ENCODE measurements at places on chromosomes 3 and 15.

- DNase-seq, result no peak
Observed at GRCh38 chr3:15918988-15919387, 121.2 kb upstream of the ANKRD28 start.

GRCh38 chr3:142578329-142579223, at the start of gene ATR:
TSS of gene ATR (minus strand) at chr3:142578733. CDS start at chr3:142578704, 29 bp downstream.
- DNase-seq, result peak; percentile 73

DNA sequence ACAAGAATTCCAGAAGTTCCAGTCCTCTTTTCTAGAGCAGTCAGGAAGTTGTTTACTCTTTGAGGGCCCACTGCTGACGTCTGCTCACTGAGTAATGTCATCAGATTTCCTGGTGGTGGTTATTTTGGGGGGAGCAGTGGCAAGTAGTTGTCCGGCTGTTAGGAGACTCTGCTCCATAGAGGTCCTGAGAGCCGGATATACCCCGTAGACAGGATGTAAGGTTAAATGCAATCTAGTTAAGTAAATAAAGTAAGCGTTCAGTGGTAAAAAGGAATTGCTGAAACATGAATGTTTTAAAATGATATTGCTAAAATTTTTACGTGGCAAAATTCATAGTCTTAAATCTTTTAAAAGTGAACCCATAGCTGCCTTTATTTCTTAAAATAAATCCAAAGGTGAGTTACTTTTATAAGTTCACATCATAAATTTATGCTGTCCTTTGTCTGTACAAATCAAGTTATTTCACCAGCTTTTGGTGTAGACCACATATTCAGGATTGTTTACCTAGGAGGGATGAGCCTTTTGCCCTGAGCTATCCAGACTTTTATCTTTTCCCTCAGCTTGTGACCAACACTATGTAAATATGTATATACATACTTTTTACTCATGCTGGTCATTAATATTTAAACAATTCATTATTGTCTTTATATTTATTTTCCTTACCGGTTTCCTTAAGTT, 65.8 kb downstream of the PDE8A start:
- DNase-seq, result no peak

GRCh38 chr3:54217828-54218227, 95.5 kb downstream of the CACNA2D3 start:
- DNase-seq, result no peak

- DNase-seq, result no peak
Observed at GRCh38 chr3:107938143-107938542, 152.7 kb downstream of the CD47 start.

GRCh38 chr15:100761290-100761935, 118.2 kb upstream of the ALDH1A3 start:
- no peak for DNase-seq

Data from NCI-H187 treated with DMSO at 0.1 percent for 48 hours (cell line).